ENCODE measurements at places on chromosomes 7 and 10.

DNA sequence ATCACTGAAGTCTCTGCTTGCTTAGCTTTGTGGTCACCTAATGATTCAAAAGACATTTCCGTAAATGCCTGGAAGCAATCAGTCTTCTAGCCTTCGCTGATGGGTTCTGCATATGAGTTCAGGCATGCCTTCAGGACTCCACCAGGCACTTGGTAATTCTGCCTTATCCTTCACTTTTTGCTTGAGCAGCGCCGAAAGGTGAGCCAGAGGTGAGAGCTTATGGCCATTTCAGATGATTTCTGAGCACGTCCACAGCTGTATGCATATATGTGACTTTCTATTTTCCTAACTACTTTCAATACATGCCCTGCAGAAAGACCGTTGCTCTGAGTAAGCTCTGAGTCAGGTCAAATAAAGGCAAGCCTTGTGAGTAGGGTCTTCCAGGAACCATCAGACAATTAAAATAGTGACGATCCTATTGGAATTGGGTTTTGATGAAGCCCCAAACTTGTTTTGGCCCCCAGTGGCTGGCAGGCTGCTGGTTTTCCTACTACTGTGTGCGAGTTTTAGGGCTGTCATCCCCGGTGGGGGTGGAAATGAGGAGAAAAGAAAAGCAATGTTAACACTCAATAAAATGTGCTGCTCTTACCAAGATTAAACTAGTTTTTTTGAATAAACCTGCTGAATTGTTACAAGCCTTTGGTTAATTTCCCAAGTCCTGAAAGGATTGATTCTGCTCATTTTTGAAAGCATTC lies 154.4 kb upstream of the AKR1E2 start:
- DNase-seq, result no peak

DNA sequence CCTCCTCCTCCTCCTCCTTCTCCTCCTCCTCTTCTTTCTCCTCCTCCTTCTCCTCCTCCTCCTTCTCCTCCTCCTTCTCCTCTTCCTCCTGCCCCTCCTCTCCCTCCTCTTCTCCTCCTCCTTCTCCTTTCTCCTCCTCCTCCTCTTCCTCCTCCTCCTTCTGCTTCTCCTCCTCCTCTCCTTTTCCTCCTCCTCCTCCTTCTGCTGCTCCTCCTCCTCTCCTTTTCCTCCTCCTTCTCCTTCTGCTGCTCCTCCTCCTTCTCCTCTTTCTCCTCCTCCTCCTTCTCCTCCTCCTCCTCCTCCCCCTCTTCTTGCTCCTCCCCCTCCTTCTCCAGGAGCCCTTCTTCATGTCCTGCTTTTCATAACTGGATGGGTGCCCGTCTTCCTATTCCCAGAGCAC lies 12.2 kb downstream of the PLXNA4 start:
- DNase-seq, result no peak

DNA sequence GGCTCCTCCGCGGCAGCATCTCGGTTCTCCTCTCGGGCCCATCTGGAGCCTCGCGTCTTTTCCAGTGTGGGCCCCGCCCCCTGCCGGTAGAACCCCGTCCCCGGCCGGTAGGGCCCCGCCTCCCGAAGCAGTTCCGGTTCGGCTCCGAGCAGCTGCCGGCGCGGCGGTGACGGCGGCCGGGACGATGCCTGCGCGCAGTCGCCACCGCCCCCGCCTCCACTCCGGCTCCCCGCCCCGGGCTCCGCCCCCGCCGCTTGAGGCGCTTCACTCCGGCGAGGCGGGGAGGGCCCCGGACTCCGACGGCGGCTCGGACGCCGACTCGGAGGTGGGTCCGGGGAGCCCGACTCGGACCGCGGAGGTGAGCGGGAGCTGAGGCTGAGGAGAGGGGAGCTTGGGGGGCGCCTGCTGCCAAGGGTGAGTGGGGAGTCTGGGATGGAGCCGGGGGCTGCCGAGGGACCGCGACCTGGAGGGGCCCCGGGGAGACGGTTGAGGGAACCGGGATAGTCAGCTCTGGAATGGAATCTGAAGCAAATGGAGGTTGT lies at the start of gene SAMD8:
TSS of gene SAMD8 (plus strand) at position 292 of the 542 bp plus-strand sequence. CDS start 38,873 bp downstream, outside the sequence.
- peak; percentile 93 for DNase-seq

GRCh38 chr7:151768805-151769187 lies 108.1 kb downstream of the PRKAG2 start:
- no peak for DNase-seq

DNA sequence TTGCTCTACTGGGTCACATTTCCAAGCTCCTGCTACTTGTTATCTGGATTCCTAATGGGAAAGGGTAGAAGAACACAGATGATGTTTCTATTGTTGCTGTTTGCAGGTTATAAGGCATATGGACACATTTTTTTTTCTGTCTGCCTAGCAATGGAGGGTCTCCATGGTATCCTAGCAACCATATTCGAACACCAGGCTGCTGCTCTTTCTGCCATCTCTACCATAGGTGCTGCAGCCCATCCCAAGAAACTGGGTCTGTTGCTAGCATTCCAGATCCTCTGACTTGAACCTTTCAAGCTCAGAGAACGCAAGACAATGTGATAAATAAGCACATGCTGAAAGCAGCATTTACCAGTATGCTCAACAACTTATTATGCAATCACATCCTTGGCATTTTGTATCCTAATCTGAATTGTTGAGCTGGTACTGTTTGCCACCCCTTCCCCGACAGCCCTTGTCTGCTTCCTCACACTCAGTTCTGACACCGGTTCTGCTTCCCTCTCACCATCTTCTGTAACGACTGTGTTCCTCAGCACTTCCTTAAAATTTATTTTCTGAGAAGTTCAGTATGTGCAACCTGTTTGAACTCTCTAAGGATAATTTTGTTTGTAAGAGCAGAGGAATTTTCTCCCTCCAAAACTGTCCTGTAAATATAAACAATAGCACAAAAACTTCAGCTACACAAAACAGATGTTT lies 6.2 kb downstream of the PRKG1 start:
- DNase-seq, result no peak

DNA sequence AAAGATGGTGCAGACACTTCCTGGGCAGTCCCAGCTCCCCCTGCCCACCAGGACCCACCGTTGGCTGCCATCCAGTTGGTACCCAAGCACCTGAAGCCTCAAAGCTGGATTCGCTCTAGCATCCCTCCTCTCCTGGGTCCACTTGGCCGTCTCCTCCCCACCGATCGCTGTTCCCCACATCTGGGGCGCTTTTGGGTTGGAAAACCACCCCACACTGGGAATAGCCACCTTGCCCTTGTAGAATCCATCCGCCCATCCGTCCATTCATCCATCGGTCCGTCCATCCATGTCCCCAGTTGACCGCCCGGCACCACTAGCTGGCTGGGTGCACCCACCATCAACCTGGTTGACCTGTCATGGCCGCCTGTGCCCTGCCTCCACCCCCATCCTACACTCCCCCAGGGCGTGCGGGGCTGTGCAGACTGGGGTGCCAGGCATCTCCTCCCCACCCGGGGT lies 14.5 kb upstream of the LIMK1 start:
- DNase-seq, result no peak

DNA sequence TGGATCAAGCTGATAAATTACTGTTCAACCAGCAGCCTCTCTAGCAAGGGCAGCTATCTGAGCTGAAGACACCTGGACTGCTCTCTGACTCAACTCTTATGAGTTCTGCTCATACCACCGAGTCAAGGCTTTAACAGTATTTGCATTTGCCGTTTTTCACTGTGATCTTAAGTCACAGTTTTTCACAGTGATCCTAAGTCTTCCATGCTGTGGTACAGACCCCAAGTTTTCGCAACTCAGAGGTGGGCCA lies 31.3 kb downstream of the PIP4K2A start:
- DNase-seq, result no peak

DNA sequence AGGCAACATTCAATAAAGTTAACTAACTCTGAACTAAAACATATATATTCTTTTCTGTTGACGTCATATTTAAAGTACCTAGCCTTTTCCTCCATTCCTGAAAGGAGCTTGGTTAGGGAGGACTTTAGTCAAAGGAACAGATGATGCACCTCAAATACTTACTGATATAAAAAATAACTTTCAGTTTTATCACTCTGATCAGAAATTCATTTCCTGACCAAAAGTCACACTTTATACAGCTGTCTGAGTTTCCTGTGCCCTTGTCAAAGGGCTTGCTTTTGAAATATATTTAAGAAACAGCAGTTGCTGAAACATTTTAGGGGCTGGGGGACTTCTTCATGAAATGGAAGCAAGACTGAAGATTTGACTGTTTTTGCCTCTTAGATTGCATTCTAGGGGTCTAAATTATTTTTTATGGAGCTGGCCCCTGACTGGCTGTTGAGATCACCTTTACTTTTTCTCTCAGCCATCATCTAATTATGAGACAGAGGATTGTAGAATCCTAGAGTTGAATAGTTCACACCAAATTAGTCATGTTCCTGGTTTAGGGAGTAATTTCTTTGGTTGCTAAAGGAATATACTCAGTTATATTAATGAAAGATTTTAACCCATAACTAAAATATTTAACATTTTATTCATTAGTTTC lies 46.6 kb downstream of the GLCCI1 start:
- DNase-seq, result no peak

GRCh38 chr7:20219062-20219445 lies 1.9 kb upstream of the MACC1 start:
- no peak for DNase-seq

- DNase-seq, result no peak
Observed at GRCh38 chr7:144011458-144012230, 11.5 kb downstream of the OR6B1 start.

DNA sequence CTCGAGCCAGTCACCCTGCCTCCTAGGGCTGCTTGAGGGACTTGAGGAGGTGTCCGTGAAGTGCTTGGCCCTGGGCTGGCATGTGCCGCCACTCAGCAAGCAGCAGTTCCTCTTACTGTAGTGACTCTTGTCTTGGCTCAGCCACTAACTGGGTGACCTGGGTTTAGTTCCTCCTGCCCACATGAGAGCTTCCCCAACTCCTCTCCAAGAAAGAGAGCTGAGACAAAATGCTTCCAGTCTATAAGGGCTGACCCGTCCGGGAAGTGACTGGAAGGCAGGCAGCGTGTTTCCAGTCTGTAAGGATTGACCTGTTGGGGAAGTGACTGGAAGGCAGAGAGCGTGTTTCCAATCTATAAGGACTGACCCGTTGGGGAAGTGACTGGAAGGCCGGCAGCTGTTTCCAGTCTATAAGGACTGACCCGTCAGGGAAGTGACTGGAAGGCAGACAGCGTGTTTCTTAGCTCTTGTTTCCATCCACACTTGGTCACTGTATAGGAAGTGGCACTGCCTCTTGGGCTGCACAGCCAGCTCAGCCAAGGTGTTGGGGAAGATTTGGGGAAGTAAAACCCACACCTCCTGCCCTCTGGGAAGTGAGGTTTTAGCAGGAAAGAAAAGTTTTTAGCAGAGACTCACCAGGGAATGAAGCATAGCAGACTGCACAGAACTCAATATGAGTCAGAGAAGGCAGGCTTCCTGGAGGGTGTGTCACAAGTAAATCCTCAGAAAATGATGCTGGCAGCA lies 53.3 kb upstream of the PPIF start:
- DNase-seq, result no peak

GRCh38 chr10:66521506-66521905 lies 404.3 kb upstream of the LRRTM3 start:
- DNase-seq, result no peak

GRCh38 chr10:123270806-123271205 lies 116.6 kb downstream of the BUB3 start:
- no peak for DNase-seq

DNA sequence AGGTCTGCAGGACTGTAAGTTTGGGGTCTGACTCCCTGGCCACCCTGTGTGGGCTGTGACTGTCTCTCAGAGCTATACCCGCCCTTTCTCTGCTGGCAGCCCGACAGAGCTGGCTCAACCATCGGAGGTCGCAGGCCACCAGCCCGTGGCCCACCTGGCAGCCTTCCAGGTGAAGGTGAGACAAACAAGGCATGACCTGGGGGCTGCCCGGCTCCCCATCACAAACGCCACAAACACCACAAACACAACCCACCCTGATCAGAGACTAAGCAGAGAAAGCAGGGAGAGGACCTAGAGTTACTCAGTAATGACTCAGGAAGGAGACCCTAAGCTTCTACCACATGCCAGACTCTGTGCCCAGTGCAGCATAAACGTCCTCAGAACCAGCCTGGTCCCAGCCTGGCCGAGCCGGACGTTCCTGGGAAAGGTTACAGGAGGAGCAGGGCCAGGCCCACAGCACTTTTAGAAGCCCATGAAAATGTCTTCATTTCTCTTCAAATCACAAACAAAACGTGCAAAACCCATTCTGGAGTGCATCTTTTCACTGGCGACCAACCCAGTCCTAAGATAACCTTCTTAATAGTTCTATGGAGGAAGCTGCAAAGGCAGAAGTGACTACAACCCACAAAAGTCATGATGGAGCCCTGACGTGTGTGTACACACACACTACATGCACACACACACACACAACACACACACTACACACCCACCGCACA lies 66.8 kb downstream of the MKI67 start:
- no peak for DNase-seq

Measured in activated naive CD4-positive, alpha-beta T cell (primary cell).